ENCODE measurements at places on chromosomes 2 and 18. TPM values are rescaled to one million over a fixed set of nuclear protein-coding genes. Genes with fewer than 3 reads are reported as not detected.

GRCh38 chr2:289362-290089, 1.6 kb upstream of the ALKAL2 start:
- peak; percentile 45 for DNase-seq

- no peak for DNase-seq
Measured at GRCh38 chr2:29526587-29527586, 394.5 kb downstream of the ALK start.

DNA sequence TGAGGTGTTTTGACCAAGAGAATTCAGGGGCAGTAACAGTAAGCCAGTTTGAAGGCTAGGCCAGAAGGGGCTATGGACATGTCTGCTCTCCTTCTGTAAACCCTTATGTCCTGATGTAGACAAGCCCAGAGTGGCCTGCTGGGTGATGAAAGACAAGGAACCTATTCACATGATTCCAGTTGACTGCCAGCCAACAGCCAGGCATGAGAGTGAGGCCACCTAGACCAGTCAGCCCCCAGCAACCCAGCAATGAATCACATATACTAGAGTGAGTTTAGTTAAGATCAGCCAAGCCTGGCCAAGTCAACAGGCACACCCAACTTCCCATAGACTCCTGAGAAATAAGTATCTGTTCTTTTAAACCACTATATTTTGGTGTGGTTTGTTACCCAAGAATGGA, 1889.7 kb upstream of the CELF4 start:
- peak; percentile 87 for DNase-seq

DNA sequence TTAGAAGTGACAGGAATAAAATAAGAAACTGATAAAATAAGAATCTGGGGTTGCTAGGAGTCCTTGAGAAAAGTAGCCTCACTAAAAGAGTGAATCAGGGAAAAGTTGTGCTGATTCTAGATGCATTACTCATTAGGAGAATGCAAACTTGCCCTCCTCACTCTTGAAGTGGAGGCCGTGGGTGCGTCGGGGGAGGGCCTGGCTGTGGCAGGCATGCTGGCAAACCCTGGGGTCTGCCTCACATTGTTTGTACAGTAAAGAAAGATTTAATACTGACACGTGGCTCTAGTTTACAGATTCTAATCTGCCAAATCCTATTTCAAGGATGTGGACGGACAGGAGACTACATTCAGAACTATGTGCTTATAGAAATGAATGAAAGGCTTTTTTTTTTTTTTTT, 41.9 kb downstream of the TANC1 start:
- peak; percentile 91 for DNase-seq

- DNase-seq, result no peak
Measured at GRCh38 chr2:78035804-78036203, 513.6 kb upstream of the LRRTM4 start.

DNA sequence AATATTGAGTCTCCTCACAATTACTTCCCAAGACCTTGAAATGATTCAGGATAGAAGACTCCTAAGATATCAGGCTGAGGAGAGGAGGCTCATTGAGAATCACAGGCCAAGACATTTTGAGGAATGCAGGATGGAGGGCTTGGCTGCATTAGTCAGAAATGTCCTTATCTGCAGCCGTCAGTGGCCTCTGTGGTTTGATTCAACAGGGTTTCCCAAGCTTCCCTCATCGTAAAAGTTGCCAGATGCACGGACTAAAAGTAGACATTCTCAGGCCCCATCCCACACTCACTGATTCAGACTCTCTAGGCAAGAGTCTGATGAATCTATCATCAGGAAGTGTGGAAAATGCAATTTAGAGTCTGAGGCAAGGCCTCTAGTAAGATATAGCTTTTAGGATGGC, 34.0 kb upstream of the TMEM178A start:
- DNase-seq, result peak; percentile 94

- DNase-seq, result peak; percentile 72
Measured at GRCh38 chr2:219571311-219572236, at the start of gene OBSL1. Gene OBSL1, minus strand, starts transcription at chr2:219571539. Its CDS starts 307 bp downstream, at chr2:219571232.

GRCh38 chr2:239146741-239147181, 254.1 kb downstream of the HDAC4 start:
- no peak for DNase-seq

Gene GPR45
- not detected for total RNA-seq
